ENCODE measurements at places on chromosomes 12 and 14.

DNA sequence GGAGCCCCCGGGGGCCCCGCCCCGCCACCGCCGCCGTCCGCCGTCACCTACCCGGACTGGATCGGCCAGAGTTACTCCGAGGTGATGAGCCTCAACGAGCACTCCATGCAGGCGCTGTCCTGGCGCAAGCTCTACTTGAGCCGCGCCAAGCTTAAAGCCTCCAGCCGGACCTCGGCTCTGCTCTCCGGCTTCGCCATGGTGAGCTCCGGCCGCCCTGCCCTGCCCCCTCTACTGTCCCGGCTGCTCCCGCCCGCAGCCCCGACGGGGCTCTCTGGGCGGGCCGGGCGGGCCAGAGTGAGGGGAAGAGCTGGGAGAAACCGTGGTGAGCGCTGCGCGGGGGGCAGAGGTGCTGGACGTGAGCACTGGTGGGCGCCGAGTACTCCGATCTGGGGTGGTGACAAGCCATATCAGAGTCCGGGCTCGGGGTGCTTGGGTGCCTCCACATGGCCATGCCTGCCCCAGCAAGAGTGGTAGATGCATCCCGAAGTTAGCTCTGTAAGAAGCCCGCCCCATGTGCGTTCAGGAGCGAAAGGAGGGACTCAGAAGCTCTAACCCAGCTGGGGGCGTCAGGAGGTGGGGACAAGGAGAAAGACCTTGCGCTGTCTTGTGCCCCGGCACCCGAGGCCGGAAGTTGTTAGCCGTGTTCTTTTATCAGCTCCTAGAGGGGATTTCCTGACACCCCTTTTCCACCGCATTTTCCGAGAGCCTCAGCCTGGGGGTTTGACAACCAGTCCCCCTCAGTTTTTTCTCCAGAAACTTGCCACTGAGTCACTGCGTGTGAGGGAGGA lies 717 bp downstream of the ORAI1 start:
- peak; percentile 64 for DNase-seq

DNA sequence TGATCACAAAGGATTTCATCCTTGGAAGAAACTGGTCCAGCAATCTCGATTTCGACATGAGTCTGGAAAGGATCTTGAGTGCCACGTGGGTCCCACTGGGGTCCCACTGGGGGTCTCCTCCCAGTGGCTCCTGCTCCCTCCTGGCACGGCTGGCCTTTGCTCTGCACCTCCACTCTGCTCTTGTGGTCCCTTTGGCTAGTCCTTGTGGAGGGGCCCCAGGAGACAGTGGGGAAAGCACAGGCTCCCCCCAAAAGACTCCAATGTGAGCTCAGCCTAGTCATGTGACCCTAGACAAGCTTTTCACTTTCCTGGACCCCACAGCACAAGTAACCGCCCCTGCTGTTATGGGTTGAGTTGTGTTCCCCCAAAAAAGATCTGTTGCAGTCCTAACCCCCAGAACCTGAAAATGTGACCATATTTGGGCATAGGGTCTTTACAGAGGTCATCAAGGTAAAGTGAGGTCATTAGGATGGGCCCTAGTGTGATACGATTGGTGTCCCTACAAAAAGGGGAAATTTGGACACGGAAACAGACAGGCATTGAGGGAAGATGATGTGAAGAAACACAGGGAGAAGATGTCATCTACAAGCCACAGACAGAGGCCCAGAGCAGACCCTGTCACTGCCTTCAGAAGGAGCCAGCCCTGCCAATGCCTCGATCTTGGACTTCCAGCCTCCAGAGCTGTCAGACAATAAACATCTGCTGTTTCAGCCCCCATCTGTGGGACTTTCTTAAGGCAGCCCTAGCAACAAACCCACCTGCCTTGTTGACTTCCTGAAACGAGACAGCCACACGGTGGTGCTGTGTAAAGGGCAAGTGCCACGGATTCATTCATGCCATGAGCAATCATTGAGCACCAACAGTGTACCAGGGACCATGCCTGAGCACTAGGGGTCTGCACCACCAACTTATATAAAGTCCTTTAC lies 23.8 kb upstream of the PPP2R5C start:
- no peak for DNase-seq

DNA sequence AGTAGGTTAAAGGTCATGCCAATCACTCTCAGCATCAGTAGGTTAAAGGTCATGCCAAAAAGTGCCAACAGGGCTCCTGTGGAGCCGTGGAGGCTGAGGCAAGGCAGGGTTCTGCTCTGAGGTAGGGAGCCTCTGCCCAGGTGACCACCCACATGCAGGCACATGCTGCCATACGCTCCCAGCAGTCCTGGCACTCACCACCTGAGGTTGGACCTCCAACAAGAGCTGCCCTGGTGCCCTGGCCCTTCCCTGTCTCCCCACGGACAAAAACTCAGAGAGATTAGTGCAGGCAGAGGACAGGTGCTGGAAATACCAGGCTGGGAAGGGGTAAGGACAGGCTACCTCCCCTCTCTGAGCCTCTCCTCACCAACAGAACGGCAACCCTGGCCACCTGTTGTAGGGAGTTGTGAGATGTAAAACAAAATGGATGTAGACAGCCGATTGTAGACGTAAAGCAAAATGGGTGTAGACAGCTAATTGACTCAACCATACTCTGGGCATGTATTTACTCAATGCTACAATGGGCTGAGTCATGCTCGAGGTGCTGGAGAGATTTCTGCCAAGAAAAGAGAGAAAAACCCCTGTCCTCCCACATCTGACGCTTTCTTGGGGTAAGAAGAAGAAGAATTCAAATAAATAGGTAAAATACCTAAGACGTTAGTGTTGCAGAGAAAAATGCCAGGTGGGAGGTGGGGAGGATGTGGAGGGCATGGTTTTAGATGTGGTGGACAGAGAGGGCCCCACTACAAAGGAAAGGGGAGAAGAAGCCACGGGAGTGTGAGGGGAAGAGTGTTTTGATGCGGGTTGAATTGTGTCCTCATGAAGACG lies 32.4 kb downstream of the LTBP2 start:
- DNase-seq = no peak

DNA sequence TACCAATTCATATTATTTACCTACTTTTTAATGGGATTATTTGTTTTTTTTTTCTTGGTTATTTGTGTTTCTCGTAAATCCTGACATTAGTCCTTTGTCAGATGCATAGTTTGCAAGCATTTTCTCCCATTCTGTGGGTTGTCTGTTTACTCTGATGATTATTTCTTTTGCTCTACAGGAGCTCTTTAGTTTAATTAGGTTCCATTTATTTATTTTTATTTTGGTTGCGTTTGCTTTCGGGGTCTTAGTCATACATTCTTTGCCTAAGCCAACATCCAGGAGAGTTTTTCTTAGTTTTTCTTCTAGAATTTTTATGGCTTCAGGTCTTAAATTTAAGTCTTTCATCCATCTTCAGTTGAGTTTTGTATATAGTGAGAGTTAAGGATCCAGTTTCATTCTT lies 289.9 kb downstream of the AKAP6 start:
- DNase-seq = no peak

DNA sequence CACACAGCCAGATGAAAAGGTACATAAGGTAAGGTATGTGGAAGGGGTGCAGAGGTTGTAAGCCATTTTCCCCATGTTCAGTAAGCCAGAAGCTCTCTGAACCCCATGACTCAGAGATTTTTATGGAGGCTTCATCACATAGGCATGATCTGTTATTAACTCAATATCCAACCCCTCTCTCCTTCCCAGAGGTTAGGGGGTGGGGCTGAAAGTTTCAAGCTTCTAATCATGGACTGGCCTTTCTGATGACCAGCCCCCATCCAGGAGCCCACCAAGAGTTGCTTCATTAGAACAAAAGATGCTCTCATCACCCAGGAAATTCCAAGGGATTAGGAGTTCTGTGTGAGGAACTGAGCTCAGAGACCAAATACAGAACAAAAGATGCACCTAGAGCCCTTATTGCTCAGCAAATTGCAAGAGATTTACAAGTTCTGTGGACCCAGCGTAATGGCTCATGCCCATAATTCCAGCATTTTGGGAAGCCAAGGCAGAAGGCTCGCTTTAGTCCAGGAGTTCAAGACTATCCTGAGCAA lies 103.2 kb upstream of the DAAM1 start:
- no peak for DNase-seq

DNA sequence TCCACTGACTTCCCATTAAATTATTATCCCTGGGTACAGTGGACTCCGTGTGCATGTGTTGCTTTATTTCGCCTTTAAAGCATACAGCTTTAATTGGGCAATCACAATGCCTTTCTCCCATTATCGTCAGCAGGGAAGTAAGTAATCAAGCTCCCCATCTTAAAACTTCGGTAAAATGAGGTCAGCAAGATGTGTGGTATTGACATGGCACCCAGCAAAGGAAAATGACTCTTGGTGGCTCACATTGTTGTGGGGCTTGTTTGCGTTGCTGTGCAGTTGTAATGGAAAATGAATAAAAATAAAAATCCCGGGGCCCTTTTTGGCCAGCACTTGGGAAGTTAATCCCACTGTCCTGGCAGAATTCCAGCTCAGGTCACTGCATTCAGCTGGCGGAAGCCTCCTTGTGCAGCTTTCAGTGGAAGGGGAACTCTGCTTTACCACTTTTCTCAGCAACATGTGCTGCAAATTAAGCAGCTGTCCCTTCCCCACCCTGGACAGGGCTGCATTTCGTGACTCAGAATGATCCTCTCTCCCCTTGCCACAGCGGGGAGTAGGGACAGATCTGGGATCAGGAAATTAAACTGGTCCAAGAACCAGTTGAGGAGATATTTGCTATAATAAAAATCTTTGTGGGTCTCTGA lies 13.9 kb upstream of the ATP2A2 start:
- no peak for DNase-seq

DNA sequence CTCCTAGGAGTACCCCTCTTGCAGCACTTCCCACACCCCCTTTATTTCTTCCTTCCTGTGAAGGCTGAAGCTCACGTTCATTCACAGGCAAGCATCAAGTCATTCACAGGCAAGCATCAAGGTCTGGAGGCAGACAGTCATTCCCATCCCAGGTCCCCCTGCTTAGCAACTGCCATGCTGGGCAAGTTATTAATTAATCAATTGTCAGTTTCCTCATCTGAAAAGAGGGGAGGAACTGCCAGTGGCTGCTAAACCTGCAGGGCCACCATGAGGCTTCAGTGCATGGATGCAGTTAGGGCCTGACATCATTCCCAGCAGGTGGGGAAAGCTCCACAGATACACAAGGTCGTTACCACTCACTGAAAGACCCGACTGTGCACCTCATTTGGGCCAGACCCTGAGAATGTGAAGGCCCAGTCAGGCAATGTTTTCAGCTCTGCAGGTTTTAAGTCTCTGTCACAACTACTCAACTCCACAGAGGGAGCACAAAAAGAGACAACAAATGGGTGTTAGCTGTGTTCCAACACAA lies 85.0 kb upstream of the GPR68 start:
- no peak for DNase-seq

- no peak for DNase-seq
Measured at GRCh38 chr12:60539592-60539991, 943.8 kb downstream of the SLC16A7 start.

DNA sequence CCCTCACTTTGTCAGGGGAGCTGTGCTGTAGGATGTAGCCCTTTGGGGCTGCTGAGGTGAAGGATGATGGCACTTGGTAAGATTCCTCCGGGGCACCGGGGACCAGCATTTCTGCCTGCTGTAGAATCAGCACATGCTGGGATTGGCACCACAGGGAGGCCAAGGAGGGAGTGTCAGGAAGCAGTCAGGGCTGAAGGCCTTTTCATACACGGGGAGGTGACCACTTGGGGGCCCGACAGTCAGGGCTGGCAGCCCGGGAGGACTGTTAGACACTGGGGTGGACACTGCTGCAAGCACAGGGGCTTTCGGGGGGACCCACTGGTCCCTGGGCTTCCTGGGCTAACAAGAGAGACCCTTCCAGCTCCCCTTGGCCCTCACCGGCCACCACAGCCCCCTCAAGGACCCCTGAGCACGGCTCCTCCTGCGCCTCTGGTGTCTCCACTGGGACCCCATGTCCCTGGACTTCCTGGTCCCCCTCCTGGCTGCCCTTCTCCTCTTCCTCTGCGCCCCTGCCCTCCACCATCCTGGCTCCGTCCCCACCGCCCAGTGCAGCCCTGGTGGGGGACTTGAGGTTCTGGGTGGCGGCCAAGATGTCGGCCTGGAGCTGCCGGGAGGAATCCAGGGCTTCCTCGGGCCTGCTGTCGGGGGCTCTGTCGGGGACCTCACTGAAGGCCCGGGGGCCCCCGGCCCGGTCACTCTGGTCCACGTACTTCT lies 6.5 kb downstream of the TMEM119 start:
- DNase-seq = no peak

DNA sequence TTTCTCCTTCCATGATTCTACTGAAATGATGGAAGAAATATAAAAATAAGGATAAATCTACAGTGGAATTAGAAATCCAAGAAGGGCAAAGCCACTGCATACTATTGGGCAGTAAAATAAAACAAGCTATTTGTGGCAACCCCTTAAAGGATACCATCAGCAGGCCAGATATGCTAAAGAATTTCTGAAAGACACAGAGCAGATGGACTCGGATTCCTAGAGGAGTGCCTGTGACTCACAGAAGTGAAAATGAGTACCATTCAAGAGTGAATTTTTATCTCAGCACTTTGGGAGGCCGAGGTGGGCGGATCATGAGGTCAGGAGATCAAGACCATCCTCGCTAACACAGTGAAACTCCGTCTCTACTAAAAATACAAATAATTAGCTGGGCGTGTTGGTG lies 318.1 kb downstream of the LRIG3 start:
- no peak for DNase-seq

- no peak for DNase-seq
Measured at GRCh38 chr14:30299915-30300314, 259.0 kb upstream of the G2E3 start.

DNA sequence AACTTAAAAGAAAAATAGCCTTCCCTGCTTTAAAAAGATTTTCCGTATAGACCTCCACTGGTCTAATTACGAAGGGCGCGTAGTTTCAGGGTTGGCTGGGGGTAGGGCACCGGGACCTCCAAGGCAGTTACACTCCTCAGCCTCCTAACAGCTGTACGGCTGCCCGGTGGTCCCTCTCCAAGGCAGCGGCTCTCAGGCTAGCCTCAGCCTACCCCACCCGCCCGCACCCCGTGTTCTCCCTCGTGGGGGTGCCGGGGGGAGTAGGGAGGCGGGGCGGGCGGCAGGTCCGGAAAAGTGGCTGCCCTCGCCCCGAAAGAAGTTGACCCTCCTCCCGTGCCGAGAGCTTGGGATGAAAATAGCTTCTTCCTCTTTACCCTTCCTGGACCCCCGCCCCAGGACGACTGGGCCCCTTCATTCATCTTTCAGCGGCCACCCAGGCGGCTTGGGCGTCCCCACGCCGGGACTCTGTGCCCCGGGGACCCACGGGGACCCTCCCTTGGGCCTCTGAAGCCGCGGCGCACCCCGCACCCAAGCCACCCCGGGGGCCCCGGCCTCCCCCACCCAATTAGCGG lies 991 bp upstream of the RCOR1 start:
- no peak for DNase-seq

- no peak for DNase-seq
Measured at GRCh38 chr12:6074979-6075585, 49.4 kb downstream of the VWF start.

DNA sequence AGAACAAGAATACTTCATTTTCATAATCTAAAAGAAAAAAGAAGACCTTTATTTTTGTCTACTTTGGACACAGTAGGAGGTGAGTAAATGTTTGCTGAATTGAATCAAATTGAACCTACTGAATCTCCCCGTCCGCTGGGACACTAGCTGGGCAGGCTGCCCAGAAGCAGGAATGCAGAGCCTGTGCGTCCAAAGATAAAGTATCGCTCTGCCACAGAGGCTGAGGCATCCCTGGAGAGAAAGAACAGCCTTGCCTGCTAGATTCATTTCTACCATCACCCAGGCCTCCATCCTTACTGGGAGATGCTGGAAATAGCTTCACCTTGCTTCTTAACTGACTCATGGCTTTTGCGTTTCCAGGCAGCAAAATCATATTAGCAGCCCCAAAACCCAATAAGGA lies 64.1 kb upstream of the TSPAN11 start:
- DNase-seq = no peak

Data from stimulated activated CD8-positive, alpha-beta memory T cell treated with anti-CD3 and anti-CD28 coated beads, Interleukin-15, amount 100 ng/mL, for 24 hours (primary cell).